ENCODE measurements at places on chromosomes 3 and 15.

GRCh38 chr3:172673210-172673679, 37.6 kb downstream of the NCEH1 start:
- peak; percentile 57 for DNase-seq

DNA sequence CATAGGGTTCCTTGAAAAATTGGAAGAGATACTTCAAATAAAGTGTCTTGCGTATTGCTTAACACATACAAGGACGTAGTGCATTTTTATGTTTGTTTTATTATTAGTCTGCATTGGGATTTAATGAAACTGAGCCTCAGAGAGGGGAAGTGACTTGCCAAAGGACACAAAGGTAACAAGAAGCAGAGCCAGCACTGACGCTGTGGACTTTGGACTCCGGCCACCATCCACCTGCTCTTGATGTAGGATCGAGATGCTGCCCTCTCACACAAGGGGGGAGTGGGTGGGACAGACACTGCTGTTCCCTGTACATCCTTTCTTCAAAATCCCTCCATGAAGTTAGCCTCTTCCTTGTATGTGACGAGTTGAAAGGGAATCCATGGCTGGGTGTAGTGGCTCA, 435.4 kb upstream of the RGMA start:
- no peak for DNase-seq

DNA sequence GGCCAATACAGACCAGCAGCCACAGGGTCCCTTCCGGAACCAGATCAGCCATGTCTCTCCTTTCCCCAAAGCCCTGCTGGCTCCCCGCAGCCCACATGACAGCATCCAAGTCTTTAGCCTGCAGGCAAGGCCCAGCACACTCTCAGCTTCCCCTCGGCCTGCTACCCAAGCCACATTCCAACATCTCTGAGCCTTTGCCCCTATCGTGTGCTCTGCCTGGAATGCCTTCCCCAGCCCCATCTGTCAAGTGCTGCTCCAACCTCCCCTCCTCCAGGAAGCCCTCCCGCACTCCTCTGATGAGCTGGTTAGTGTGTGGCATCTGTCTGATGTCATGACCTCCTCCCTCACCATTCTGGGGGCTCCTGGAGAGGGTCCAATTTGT, 8.5 kb downstream of the PLXND1 start:
- peak; percentile 46 for DNase-seq

DNA sequence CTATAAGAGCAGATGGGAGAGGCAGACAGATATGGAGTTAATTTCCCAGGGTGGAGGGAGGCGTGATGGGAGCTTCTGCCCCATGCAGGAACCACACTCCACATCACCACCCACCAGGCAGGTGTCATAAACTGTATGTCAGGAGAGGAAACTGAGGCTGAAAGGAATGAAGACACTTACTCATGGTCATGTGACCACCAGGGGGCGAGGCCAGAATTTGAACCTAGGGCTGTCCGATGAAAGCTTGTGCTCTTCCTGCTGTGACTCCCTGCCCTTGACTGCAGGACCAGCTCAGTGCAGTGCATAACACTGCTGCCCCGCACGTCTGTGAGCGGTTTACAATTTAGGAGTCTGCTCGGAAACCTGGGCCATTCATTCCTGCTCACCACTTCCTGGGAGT, 28.8 kb downstream of the NUP210 start:
- no peak for DNase-seq

DNA sequence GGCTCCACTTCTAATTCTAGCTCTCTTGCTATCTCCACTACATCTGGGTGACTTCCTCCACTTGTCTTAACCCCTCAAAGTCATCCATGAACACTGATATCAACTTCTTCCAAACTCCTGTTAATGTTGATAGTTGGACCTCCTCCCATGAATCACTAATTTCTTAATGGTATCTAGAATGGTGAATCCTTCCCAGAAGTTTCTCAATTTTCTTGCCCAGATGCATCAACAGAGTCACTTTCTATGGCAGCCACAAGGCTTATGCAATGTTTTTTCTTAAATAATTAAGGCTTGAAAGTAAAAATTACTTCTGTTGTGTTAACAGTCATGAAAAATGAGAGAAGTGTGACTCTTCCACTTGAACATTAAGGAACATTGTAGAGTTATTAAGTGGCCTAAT, 164.3 kb downstream of the PCCB start:
- no peak for DNase-seq

DNA sequence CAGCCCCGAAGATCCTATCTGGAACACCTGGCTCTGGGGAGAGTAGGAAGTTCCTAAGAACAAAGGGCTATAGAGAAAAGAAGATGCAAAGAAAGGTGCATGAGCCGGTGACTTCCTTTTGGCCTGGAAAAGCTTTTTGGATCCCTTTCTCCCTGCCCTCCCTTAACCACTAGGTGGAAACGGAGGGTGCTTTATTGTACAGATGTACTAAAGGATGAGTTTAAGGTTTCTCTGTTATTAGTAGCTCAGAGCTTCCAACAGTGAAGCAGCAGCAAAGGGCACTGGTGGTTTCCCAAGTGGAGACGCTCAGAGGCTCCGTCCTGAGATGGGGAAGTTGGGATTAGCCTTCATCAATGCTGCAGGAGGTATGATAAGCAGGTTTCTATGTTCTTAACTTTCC, 5.9 kb upstream of the ADGRG7 start:
- peak; percentile 25 for DNase-seq

GRCh38 chr3:45546716-45547701, 47.5 kb upstream of the LIMD1 start:
- no peak for DNase-seq

GRCh38 chr3:115877615-115877899, 254.2 kb downstream of the GAP43 start:
- peak; percentile 11 for DNase-seq

- DNase-seq, result no peak
These were observed 10.6 kb downstream of the TTC21A start for GRCh38 chr3:39118079-39118478.

DNA sequence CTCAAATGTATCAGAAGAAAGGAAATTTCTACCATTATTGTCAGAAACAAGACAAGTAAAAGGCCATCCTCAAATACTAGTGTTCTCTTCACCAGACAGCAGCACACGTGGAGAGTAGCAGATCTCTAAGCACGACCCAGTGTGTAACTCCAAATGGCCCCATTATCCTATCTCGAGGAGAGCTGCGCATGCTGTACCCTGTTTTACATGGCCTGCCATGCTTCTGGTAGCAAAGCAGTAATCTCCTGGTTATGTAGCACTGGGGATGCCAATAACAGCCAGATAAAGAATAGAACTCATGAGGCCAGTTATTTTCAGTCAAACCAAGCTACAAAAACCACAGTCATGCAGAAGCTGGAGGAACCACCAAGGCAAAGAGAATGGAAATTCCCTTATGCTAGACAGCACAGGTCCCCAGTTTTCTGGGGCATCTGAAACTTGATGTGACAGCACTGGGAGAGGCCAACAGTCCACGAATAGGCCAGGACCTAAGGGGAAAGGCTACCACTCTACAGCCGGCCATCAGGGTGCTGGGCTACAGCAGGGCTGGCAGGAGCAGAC, 73.0 kb downstream of the LIPC start:
- DNase-seq, result no peak

GRCh38 chr3:9757427-9757826, 7.7 kb downstream of the OGG1 start:
- no peak for DNase-seq

DNA sequence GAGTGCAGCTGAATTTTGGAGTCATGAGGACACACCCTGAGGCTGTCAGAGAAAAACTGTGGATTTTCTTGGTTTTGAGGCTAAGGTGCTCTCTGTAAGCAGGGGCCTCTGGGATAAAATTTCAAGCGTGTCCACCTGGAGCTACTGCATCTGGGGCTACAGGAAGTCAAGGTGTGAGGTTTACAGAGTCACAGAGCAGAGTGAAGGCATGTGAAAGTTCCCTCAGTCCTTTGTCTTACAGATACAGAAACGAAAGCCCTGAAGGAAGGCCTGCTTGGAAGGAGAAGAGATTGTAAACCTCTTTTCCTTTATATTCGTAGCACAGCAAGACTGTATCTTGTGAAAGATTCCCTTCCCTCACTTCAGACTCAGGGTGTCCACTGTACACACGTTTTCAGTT, 138.6 kb downstream of the OPA1 start:
- no peak for DNase-seq

DNA sequence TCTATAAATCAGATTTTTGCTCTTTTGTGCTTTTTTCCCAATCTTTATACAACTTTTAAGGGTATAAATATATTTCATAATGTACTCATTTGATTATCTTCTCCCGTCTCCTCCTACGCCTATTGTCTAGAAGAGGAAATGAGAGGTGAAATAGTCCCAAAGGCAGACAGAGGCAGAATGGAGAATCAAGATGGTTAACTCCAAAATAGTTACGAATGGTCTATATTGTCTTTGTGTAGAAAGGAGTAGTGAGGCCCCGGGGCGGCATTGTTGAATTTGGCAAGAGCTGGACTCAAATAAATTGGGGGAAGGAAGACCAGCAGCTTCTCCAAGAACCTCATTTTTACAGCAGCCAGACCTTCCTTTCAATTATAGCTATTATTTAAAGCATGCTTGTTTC, 23.9 kb downstream of the ITPR1 start:
- no peak for DNase-seq

- DNase-seq, result no peak
These were observed 29.4 kb upstream of the LDHAL6B start for GRCh38 chr15:59177317-59177660.

DNA sequence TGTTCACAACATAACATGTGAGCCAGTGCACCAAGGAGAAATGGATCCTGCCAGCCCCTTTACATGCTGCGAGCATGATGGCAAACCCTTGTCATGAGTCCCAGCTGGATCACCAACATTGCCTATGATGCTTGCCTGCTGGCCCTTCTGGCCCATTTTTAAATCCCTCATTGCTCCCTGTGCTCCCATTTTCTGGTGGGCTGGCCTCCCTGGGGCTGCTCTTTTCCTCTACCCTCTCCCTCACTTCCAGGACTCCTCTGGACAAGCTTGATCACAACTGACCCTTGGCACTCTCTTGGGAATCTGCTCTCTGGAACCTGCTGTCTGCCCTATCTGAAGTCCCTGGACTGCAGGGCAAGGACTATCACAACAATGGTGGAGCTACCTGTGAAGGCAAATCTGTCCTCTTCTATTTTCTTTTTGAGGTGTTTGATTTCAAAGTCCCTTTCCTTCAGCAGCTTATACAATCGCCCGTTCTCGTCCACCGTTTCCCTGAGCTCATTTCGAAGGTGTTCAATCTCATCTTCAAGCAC, 16.3 kb downstream of the CCDC13 start:
- no peak for DNase-seq

DNA sequence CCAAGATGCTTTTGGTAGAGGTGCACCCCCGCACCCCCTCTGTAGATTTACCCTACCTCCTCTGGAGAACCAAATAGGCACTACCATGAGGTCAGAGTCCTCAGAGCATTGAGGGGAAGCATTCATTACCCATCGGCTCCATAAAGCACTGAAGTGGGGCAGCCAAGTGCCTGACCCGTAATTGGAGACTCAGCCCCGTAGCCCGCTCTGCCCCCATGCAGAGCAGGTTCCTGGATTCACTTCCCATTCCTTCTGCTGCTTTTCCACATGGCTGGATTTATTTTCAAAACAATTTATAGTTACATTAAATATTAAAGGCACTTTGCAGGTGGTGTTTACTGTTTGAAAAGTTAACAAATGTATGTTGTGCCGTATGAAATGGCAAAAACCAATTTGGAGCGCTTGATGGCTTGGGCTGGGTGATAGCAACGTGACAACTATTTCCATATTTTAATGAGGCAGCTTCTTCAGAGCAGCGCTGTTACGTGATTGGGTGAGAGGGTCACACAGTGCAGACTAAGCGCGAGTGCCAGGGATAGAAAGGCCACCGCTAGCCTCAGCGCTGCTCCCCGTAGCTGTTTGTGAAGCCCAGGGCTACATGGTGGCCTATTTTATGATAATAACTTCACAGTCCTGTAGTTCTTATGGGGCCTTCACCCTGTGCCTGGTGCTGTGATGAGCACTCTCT, 373.8 kb upstream of the PROK2 start:
- no peak for DNase-seq

- peak; percentile 88 for DNase-seq
These were observed at the start of gene PFN2 for GRCh38 chr3:149970716-149971402. Gene PFN2, minus strand, starts transcription at chr3:149970895. Its CDS starts 39 bp downstream, at chr3:149970856.

- DNase-seq, result peak; percentile 82
These were observed 28.5 kb downstream of the BTD start for GRCh38 chr3:15629860-15630597.

DNA sequence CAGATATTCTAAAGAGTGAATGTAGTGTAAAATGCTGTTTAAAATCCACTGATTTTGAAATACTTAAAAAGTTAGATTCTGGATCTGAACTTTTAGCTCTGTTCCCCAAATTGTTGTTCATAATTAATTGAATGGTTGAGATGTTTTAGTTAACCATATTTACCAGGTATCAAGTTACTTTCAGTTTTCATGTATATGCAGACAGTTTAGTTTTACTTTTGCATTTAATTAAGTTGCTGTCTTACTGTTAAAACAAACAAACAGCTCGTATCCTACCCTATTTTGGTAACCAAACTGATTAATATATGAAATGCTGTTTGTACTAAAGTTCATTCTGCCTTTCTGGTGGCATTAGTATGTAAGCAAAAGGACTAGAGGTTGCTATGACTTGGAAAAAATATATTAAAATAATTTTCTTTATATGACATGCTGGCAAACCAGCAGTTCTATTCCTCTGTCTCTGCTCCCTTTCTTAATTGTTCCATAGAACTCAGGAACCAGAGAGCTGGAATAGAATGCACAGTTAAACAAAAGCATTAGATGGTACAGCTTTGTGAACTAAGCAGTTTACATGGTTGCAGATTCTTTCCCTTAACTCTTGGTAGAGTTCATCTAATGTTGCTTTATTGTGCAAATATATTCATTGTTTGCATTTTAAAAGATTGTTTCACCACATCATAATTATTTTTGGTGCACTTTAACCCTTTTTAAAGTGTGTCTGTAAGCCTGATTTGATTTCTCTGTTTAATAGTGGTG, 39.5 kb upstream of the SCAANT1 start:
- DNase-seq, result no peak

DNA sequence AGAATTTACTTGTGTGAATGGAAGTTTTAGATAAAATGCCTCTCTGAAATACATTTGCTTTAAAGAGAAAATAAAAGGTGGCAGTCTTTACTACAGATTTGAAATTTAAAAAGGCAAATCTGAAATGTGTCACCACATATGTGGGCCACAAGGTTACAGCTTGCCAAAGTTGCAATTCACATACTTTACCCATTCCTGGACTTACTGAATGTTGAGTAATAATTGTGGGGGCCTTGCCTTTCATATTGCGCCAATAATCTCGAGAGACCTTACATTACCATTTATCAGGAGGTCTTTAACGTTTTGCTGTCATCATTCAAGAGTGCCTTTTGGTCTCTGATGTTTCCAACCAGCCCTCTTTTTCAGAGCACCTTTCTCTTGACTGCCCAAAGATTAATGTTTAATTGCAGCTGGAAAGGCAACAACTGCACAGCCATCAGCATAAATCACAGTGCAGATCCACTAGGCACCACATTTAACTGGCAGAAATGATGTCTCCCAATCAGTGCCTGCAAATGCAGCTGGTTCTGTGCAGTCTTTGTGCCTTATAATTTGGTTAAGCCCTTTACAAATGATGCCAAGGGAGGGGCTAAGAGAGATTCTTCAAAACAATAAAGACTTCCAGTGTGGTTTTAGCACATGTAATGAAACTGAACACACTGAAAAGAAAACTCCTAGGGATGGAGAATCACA, 206.8 kb downstream of the MAGI1 start:
- DNase-seq, result peak; percentile 71

- no peak for DNase-seq
These were observed 119.4 kb upstream of the CGNL1 start for GRCh38 chr15:57256939-57257338.

- no peak for DNase-seq
These were observed 8.0 kb downstream of the TMIE start for GRCh38 chr3:46709157-46709654.

- peak; percentile 50 for DNase-seq
These were observed 195.1 kb downstream of the NTRK3 start for GRCh38 chr15:88061452-88061851.

GRCh38 chr15:57215326-57215725, 161.0 kb upstream of the CGNL1 start:
- DNase-seq, result no peak

Data from AG20443 (cell line).